ENCODE measurements at places on chromosomes 11 and 22.
A peak's percentile ranks its signal among the peaks of the same experiment; 100 is the strongest.

- DNase-seq = peak; percentile 85
Observed at GRCh38 chr11:109808569-109808968, 284.6 kb upstream of the ZC3H12C start.

DNA sequence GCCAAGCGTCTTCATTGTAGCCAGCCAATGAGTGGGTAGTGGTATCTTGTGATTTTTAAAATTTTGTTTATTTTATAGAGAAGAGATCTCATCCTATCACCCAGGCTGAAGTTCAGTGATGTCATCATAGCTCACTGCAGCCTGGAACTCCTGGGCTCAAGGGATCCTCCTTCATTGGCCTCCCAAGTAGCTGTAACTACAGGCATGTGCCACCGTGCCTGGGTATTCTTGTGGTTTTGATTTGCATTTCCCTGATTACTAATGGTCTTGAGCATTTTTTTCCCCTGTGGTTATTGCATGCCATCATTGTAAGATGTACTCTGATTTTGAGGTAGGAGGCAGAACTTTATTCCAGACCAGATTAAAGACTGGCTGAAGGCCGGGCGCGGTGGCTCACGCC is 2.4 kb upstream of the DENND6B start:
- no peak for DNase-seq

- no peak for DNase-seq
Observed at GRCh38 chr11:130122141-130122575, 37.4 kb upstream of the ST14 start.

GRCh38 chr11:40425168-40425567 is 1034.3 kb downstream of the LRRC4C start:
- DNase-seq = no peak

GRCh38 chr11:91825777-91826176 is 398.8 kb upstream of the FAT3 start:
- no peak for DNase-seq

- DNase-seq = no peak
Observed at GRCh38 chr11:34065505-34066203, 14.1 kb downstream of the CAPRIN1 start.

- DNase-seq = no peak
Observed at GRCh38 chr11:107592231-107592590, 1.3 kb downstream of the ELMOD1 start.

GRCh38 chr22:34592123-34592740 is 473.7 kb upstream of the ISX start:
- DNase-seq = no peak

DNA sequence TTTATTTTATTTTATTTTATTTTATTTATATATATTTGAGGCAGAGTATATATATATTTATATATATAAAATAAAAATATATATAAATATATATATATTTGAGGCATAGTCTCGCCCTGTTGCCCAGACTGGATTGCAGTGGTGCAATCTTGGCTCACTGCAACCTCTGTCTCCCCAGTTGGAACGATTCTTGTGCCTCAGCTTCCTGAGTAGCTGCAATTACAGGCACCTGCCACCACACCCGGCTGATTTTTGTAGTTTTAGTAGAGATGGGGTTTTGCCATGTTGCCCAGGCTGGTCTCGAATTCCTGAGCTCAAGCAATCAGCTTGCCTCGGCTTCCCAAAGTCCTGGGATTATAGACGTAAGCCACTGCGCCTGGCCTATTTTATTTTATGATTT is 31.4 kb downstream of the ACO2 start:
- DNase-seq = no peak

GRCh38 chr11:6862961-6863360 is at the start of gene OR10A2:
TSS of gene OR10A2 (plus strand) at chr11:6863057. CDS start at chr11:6869755, 6,698 bp downstream.
- no peak for DNase-seq

GRCh38 chr11:57735619-57736298 is 5.5 kb upstream of the SELENOH start:
- peak; percentile 95 for DNase-seq

Measured in OCI-M1 (cell line).